Hippocampal formation (tissue), 2 donors: ENCODE measurements at places on chromosomes 13 and 19.

DNA sequence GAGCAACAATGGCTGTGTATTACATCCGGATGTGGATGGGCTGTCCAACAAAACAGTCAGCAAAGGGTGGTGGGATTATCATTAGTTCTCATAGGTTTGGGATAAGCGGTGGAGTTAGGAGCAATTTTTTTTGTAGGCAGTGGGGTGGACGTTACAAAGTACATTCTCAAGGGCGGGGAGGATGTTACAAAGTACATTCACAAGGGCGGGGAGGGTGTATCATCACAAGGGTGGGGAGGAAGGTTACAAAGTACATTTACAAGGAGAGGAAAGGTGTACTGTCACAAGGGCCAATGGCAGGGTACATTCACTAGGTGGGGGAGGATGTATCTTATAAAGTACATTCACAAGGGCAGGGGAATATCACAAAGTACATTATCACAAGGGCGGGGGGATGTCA, 20.8 kb upstream of the ZNF561 start:
- no peak for DNase-seq

DNA sequence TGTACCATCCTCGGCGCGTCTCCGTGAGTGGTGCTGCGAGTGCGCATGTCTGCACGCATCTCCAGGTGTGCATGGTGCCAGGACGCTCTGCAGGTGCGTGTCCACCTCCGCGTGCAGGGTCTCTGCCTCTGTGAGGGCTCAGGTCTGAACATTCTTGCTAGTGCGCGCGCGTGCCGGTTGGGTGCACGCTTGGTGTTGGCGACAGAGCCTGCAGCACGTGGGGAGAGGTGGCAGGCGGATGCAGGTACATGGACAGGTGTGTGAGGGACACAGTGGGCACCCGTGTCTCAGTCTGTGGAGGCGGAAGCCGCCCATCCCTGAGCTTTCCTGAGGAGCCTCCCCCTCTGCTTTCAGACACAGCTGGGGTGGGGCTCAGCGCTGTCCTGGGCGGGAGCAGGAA, 4.9 kb upstream of the OR10H2 start:
- no peak for DNase-seq

- DNase-seq, result peak; percentile 24
Measured at GRCh38 chr19:41872775-41873647, 4.1 kb upstream of the CD79A start.

DNA sequence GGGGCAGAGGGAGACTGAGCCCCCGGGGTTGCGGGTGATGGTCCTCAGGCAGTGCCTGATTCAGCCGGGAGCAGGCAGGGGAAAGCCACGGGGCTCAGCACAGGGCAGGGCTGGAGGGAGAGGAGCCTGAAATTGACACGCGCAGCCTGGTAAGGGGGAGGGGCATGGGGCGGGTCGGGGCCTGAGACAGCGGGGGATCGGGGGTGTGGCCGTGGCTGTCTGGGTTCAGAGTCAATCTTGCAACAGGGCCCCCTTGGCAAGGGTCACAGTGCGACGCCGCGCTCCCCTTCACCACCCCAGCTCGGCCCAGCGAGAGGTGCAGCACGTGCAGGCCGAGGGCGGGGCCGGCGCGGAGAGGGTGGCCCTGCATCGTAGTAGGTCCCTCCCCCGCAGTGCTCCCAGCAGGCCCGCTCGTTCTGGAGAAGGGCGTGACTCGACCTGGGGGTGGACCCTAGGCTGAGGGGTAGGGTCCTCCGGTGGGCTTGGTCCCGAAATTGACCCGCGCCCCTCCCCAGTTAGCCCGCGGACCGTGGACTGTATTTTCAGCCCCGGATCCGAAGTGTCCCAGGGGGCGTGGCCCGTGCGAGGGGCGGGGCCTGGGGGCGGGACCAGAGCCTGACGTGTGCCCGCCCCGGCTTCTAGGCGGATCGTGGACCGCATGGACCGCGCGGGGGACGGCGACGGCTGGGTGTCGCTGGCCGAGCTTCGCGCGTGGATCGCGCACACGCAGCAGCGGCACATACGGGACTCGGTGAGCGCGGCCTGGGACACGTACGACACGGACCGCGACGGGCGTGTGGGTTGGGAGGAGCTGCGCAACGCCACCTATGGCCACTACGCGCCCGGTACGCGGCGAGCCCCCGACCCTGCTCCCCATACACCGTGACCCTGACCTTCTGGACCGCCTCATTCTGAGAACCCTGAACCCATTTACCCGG, 6.0 kb downstream of the RCN3 start:
- peak; percentile 61 for DNase-seq

GRCh38 chr19:24159707-24160106, 72.7 kb downstream of the ZNF254 start:
- no peak for DNase-seq

GRCh38 chr19:611481-611868, 21.8 kb downstream of the HCN2 start:
- DNase-seq, result no peak

GRCh38 chr13:97932036-97932435, 21.4 kb upstream of the IPO5 start:
- DNase-seq, result no peak

GRCh38 chr19:39112338-39112890, 13.2 kb upstream of the PAK4 start:
- no peak for DNase-seq

DNA sequence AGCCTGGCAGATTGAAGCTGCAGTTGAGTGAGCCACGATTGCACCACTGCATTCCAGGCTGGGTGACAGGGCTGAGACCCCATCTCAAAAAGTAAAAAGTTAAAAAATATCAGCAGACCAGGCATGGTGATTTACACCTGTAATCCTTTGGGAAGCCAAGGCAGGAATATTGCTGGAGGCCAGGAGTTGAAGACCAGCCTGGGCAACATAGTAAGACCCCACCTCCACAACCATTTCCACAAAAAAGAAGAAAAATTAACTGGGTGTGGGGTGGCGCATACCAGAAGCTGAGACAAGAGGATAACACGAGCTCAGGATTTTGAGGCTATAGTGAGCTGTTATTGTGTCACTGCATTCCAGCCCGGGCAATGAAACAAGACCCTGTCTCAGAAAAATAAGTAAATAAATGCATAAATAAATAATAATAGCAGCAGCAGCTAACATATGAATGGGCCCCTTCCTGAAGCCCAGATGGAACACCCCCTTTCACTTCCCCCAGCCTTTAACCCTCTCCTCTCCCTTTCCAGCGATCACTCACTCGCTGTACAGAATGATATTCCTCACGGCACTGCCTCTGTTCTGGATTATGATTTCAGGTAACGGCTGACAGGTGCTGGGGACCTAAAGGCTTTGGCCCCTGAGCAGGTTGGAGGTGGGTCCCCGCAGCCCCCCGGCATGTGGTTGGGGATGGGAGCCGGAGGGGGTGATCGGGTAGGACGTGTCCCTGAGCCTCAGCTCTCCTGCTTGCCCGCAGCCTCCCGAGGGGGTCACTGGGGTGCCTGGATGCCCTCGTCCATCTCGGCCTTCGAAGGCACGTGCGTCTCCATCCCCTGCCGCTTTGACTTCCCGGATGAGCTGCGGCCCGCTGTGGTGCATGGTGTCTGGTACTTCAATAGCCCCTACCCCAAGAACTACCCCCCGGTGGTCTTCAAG, 3.2 kb downstream of the MAG start:
- no peak for DNase-seq

GRCh38 chr19:38229585-38230073, 5.6 kb upstream of the DPF1 start:
- DNase-seq, result peak; percentile 90

DNA sequence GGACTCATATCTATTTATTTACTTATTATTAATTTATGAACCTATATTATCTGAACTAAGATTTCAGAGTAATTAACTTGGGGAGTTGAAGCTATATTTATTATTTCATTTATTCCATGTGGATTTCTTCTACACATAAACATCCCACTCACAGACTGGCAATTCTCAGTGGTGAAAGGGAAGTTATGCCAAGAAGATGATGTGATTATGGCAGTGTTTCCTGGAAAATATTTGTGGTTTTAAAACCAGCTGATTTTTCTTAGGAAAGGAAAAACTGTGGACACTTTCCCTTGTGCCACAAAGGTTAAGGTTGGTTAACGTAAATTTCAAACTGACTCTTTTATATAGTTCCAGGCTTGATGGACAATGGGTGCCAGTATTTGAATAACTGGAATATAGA, 513.1 kb downstream of the SLITRK6 start:
- no peak for DNase-seq

GRCh38 chr13:111325146-111325890, 4.9 kb downstream of the TEX29 start:
- DNase-seq, result no peak

GRCh38 chr19:15181394-15181793, 19.4 kb downstream of the NOTCH3 start:
- DNase-seq, result no peak

GRCh38 chr13:101308247-101309013, 107.9 kb downstream of the NALCN start:
- no peak for DNase-seq

GRCh38 chr13:42894765-42895243, 97.2 kb downstream of the EPSTI1 start:
- no peak for DNase-seq
